ENCODE measurements at places on chromosomes 5 and 9. TPM values are rescaled to one million over a fixed set of nuclear protein-coding genes. Genes with fewer than 3 reads are reported as not detected.

The FAM200C gene
- total RNA-seq = not detected

The POU5F2 gene
- total RNA-seq = 1.5 TPM

The MARCHF6 gene
- total RNA-seq = 47.0 TPM

The NDFIP1 gene
- total RNA-seq = 310 TPM

The LHFPL2 gene
- total RNA-seq = 9.7 TPM

The ZNF658 gene
- total RNA-seq = not detected

The CDH9 gene
- not detected for total RNA-seq

The ADRA1B gene
- 20.6 TPM for total RNA-seq

The NPR3 gene
- 3.5 TPM for total RNA-seq
